EL (cell line): ENCODE measurements at places on chromosomes 2 and 18.

GRCh38 chr2:74560591-74560990 is 6.1 kb downstream of the DOK1 start:
- DNase-seq: no peak

- no peak for DNase-seq
These were observed 124.8 kb downstream of the SCG2 start for GRCh38 chr2:223477318-223477717.

DNA sequence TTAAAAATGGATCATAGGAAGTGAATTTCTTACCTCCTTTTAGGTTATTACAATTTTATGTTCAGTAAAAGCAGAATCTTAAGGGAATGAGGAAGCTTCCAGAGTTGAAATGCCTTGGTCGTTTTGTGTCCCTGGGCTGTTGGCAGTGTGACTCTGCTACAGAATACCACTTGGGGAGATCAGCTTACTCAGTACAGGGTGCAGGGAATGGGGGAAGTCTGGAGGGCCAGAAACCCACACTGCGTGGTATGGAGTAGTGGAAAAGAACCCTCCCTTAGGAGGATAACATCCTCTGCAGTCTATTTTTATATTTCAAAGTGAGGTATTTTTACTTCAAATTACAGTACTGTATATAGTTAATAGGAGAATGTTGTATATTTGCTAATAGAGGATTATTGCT is 51.1 kb downstream of the R3HDM1 start:
- no peak for DNase-seq

- peak; percentile 15 for DNase-seq
These were observed 20.8 kb downstream of the BAZ2B start for GRCh38 chr2:159595410-159596046.

DNA sequence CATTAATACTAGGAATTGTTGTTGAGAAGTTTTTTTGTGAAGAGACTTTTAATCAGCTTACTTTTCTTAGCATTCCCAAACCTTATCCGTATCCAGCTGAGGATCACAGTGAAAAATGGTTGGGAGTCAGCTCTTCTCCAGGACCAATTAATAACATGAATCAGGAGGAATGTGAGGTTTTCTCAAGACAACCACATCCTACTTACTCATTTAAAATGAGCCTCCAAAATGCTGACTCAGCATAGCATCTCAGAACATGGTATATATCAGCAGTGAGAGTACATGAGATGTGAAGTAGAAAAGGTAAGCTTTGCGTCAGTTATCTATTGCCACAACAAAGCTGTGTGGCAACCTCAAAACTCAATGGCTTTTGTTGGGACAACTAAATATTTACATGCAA is 140.3 kb downstream of the NRP2 start:
- peak; percentile 17 for DNase-seq

DNA sequence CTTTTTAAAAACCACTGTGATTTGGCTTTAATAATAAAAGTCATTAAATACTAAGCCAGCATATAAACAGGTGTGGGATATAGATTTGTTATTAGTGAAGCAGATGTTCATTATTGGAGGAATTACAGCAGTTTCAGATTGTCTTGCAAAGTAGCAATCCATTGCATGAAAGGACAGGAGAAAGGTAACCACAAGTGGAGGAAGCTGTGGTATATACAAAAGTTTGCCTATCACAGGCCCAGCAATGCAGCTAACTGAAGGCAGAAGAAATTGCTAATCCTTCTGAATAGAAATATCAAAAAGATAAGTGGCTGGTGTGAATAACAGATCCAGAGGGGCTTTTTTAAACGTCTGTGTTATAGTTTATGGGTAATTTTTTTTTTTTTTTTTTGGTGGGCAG is 199.4 kb downstream of the ZNF385B start:
- no peak for DNase-seq

- DNase-seq: no peak
These were observed 288.6 kb downstream of the NDUFA10 start for GRCh38 chr2:239736358-239737143.

DNA sequence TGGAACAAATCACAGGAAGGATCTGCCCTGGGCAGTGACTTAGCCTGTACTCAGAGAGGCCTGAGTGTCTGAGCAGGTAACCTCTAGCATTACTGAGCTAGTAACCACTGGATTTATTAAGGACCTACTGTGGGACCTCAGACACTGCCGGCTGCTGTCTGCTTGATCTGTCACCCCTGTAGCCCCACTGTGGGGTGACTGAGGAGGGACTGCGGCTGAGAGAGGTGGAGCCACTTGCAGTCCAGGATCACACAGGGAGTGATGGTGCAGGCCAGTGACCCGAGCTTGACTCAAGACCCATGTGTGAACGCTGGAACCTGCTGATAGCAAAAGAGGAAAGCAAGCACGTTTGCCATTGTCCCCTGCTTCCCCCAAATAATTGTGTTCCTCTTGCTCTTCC is 15.6 kb downstream of the CHMP1B start:
- DNase-seq: no peak

GRCh38 chr18:44541159-44541558 is 139.5 kb upstream of the SETBP1 start:
- DNase-seq: no peak

DNA sequence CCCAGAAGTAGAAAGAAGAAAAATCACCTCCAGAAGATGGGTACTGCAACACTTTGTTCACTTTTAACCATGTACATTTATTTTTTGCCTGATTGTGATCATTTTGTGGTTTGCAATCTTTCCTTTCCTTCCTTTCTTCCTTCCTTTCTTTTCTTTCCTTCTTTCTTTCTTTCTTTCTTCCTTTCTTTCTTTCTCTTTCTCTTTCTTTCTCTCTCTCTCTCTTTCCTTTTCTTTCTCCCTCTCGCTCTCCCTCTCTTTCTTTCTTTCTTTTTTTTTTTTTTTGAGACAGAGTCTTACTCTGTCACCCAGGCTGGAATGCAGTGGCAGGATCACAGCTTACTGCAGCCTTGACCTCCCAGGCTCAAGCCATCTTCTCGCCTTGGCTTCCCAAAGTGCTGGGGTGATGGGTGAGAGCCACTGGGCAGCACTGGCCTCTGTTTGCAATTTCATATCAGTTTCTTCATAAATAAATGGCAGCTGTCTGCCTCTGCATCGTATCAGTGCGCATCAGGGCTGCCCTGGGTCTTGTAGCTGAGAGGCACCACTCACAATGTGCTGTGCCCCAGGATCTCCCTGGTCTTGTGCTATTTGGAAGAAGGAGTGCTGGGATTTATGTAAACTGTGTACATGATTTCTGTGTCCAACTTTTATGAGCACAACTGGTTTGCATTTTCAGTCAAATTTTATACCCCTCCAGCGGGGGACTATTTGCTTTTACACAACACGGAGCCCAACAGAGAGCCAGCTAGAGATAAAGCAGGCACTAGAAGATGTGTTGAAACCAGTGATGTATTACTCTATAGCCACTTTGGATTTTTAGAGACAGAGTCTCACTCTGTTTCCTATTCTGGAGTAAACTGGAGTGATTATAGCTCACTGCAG is 6.9 kb upstream of the LIMS2 start:
- no peak for DNase-seq

GRCh38 chr18:36850527-36851201 is 21.7 kb downstream of the KIAA1328 start:
- DNase-seq: peak; percentile 94

DNA sequence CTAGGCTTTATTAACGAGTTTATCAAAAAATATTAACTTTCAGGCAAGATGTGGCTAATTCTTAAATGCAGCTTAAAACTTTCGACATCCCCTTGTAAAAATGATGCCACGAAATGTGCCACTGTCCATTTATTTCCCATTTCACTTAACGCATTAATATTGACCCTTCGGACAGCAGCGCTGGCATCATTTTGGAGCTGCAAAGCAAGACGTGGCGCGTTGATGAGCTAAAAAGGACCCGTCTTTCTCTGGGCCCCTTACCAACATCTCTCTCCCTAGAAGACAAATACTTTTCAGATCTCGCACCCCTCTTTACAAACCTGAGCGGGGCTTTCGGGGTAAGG is 367.9 kb downstream of the MTX2 start:
- DNase-seq: no peak

DNA sequence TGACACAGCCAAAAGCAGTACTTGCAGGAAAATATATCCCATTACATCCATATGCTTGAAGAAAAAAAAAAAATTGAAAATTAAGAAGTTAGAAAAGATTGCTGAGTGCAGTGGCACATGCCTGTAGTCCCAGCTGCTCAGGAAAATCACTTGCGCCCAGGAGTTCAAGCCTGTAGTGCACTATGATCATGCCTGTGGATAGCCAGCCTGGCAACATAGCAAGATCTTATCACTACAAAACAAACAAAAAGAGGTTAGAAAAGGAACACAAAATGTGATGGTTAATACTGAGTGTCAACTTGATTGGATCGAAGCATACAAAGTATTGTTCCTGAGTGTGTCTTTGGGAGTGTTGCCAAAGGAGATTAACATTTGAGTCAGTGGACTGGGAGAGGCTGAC is 361.9 kb downstream of the NYAP2 start:
- DNase-seq: no peak

GRCh38 chr2:145350011-145350410 is 830.1 kb upstream of the ZEB2 start:
- DNase-seq: peak; percentile 68

- peak; percentile 29 for DNase-seq
These were observed 46.8 kb upstream of the FAM98A start for GRCh38 chr2:33645861-33646260.

DNA sequence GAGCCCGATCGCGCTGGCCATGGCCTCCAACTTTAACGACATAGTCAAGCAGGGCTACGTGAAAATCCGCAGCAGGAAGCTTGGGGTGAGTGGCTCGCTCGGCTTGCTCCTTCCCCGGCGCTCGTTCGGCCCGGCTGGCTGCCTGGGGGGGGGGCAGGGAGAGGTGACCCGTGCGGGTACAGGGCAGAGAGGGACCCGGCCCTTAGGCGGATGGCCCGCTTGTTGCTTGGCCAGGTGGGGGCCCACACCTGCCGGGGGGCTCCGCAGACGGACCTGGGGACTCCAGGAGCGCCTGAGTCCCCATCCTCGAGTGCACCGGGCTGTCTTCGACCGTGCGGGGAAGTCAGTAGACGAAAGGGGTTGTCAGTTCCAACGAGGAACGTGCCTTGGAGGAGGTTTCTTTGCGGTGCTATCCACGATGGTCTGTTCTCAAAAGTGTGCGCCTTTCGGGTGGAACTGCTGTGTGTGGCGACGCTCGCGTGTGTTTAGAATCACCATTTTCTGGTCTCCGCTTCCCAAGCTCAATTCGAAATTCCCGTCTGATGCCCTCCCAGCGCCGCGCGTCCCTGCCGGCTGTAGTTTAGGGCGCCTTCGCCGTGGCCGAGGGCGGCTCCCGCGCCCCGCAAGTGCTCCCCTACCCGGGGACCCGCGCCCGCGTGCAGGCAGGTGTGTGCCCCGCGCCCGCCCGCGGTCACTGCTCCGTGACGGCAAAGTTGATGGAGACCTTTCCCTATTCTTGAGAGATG is 711 bp downstream of the DOK6 start:
- peak; percentile 3 for DNase-seq

DNA sequence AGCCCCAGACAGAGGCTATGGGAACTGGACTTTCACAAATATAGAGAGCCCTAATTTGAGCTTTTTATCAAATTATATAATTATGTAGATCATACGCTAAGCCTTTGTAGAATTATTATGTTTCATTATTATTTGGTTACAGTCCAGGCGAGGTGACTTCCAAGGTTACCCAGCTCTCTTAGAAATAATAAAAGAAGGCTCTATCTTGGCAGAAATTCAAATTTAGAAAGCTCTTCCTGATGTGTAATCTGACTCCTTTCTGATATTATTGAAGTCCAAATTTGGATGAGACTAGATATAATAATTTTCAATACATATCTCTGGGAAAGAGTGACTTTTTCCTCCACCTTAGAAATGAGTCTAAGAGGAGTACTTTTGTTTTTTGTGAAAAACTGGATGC is 4.8 kb upstream of the SLC38A11 start:
- DNase-seq: no peak

DNA sequence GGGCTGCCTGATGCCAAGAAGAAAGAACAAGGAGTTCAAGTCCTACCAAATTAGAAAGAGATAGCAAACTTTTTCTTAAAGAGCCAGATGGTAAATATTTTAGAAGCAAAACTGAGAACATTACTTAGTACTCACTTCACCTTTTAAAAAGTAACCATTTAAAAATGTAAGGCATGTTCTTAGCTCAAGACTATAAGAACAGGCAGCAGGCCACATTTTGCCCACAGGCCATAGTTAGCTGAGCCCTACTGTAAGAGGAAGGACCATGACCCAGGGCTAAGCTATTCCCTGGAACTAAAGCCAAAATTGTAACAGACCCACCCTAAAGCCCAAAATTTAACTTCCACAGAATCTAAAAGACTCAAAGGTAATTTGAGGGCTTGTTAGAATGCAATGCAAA is 31.3 kb downstream of the USP40 start:
- DNase-seq: peak; percentile 21

GRCh38 chr2:13466076-13466475 is 749.3 kb downstream of the TRIB2 start:
- DNase-seq: no peak

DNA sequence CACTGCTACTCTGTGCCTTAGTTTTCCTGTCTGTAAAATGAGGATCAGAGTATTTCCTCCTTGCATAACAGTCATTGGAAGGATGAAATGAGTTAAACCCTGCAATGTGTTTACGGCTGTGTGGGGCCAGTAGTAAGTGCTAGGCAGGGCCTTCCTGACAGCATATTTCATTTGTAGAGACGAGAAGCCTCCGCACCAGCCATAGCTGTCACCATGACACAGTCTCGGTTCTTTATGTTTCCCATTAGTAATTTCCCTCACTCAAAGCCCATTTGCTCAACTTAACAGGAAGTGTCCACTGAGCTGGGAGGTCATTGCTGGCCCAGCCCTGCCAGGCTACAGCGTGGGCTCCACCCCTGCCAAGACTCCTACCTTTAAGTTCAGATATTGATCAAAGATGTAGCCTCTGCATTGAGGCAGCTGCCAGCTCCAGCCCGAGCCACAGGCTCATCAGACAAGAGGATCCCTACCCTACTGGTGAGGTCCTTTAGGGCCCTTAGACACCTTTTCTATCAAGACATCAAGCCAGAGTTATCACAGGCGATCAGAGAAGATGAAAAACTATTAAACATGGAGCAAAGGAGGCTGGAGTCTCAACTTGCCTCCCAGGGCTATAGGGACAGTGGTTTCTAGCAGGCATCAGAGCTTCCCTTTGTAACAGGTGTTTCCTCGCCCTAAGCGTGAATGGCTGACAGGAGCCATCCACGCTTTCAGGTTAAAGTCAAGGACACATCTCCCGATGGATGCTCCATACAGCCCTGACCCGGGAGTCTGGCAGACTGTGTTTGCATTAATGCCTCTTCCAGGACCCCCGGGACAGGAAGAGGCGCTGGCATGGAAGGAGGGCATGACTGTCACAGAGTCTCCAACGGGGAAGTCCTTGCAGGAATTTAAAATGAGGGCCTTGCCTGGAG is 251.7 kb downstream of the NDUFA10 start:
- DNase-seq: no peak
